Ureter (tissue), 1 donor: ENCODE measurements at places on chromosomes 4 and X. TPM values are rescaled to one million over a fixed set of nuclear protein-coding genes. Genes with fewer than 3 reads are reported as not detected.

The DDX3X gene
- 247 TPM for total RNA-seq

The TNMD gene
- total RNA-seq = not detected

The UGT2B15 gene
- total RNA-seq = 0.47 TPM

The TEX11 gene
- total RNA-seq = not detected

The SSX3 gene
- total RNA-seq = not detected

The GUCY1A1 gene
- 21.0 TPM for total RNA-seq

GRCh38 chr4:141177171-141177570 lies 43.5 kb upstream of the ZNF330 start:
- DNase-seq = no peak

- no peak for DNase-seq
These were observed 295.2 kb upstream of the IGFBP7 start for GRCh38 chr4:57405359-57405758.

DNA sequence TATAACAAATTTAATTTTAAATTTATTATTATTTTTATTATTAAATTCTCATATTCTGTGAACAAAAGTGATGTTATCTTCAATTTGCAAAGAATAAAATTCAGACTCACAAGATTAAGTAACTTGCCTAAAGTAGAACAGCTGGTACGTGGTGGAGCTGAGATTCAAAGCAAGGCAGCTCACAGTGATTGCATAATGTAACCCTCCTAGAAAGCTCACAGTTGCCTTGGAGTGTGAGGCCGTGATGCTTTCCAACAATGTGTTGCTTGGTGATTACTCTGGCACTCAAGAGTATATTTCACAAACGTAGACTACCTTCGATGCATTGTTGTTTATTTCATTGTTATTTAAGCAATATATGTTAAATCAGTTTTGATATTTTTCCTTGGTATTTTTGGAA lies 1039.2 kb upstream of the PABPC4L start:
- DNase-seq = no peak

GRCh38 chr4:112523008-112523721 lies 7.2 kb upstream of the NEUROG2 start:
- no peak for DNase-seq
